ENCODE measurements at places on chromosomes 6 and 20.

- no peak for DNase-seq
Observed at GRCh38 chr6:150503586-150504339, 95.9 kb upstream of the PLEKHG1 start.

- no peak for DNase-seq
Observed at GRCh38 chr20:62472138-62472940, 3.5 kb downstream of the GATA5 start.

DNA sequence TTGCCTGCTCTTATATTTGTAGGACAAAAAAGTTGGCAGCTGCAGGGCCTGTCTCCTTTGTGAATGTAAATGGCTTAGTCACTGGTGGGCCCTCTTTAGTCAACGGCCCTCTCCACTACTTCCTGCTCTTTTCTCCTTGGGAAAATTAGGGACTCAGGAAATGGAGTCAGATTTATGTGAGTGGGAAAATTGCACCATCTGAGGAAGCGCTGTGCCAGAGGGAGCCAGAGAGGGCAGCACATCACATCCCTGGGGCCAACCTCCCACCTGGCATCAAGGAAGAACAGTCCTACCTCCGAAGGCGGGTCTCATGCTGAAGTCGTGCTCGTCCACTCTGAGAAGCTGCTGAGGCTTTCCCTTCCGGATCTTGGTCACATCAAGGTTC lies 15.6 kb downstream of the GABRR2 start:
- DNase-seq: peak; percentile 52

GRCh38 chr6:37988127-37988526 lies 168.6 kb downstream of the ZFAND3 start:
- no peak for DNase-seq

DNA sequence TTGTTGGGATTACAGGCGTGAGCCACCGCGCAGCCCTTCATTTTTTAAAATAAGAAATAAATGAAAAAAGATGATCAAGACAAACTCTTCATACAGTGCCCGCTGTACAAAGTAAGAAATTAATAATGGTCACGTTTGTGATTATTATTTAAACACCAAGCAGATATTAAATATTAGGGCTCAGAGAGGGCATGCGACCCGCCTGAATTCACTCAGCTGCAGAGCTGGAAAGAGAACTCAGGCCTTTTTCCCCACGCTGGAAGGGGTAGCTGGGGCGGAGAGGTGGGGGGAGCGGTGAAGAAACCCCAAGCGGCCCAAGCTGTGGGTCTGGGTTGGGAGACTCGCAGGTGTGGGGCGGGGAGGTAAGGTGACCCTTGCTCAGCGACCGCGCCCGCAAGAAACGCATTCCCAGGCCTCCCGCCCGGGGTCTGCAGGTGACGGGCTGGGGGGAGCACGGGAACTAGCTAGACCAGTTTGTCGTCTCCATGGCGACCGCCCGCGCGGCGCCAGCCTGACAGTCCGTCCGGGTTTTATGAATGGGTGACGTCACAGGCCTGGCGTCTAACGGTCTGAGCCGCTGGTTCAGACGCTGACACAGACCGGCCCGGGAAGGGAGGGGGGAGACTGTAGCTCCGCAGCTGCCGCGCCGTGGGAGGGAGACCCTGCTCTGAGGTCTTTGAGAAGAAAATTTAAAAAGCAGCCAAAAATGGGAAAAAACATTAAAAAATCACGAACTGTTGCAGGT lies 1.1 kb upstream of the ID1 start:
- DNase-seq: peak; percentile 100

DNA sequence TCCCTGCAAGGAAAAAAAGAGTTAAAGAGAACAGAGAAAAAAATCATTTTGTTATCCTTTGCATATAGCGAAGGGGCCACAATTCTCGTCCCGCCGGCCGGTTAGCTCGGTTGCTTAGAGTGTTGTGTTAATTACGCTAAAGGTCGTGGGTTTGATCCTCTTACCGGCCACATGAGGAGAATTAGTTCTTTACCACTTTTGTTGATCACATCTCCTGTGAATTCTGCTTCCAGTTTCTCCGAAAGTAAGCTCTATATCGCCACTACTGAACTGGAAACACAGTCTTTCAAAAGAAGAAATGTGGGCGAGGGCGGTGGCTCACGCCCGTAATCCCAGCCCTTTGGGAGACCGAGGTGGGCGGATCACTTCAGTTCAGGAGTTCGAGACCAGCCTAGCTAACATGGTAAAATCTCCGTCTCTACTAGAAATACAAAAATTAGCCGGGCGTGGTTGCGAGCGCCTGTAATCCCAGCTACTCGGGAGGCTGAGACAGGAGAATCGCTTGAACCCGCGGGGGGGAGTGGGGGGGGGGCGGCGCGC lies 13.4 kb downstream of the PRSS16 start:
- no peak for DNase-seq

- no peak for DNase-seq
Observed at GRCh38 chr6:155528335-155528734, 72.7 kb upstream of the NOX3 start.

- no peak for DNase-seq
Observed at GRCh38 chr6:7252390-7252789, 60.6 kb downstream of the SSR1 start.

GRCh38 chr6:12260458-12261093 lies 29.6 kb upstream of the EDN1 start:
- no peak for DNase-seq

- no peak for DNase-seq
Observed at GRCh38 chr6:154653853-154654252, 79.4 kb upstream of the SCAF8 start.

DNA sequence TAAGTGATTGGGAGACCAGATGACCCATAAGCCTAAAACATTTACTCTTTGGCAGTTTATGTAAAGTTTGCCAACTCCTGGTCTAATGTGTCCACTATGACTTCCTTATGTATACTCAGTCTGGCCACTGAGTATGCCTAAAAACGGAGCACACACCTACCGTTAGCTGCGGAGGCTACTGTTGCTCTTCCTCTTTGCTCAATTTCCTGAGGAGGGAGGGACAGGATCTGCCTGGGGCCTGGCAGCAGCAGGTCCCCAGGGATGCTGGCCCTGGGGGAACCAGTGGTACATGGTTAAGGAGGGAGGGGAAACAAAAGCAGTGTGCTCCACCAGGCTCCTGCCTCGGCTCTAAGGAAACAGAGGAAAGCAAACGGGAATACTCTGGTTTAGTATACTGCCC lies 113.5 kb downstream of the CDYL start:
- DNase-seq: no peak

DNA sequence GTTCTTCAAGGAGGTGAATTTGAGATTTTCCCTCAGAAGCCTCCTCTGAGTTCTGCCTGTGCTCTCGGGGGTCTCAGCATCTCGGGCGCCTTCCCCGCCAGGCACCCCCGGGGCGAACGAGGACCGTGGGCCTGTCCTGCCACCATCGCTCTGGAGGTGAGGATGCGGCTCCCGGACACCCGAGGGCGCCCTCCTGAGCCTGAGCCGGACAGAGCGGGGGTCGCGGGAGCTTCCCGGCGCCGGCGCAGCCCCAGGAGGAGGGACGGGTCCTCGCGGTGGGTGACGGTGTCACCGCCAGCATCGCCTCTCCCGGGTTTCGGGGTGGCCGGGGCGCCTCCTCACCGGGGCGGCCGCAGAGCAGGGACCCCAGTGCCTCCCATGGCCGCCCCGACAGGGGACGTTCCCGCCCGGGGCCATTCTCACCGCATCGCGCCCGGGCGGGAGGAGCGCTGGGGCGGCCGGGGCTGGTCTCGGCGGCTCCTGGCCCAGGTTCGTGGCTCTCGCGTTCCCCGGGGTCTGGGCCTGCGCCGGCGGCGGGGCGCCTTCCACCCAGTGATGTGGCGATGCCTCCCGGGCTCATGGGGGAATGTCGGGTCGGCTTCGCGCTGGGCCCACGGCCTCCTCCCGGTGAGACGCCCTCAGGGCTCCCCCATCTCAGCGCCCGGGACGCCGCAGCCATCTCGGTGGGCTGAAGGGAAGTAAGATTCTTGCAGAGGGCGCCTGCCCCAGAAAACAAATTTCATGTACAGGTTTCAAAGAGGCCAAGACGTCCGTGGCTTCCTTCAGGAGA lies 210.5 kb downstream of the ERMARD start:
- DNase-seq: peak; percentile 75

GRCh38 chr6:82204020-82204419 lies 43.5 kb downstream of the IBTK start:
- no peak for DNase-seq

- peak; percentile 82 for DNase-seq
Observed at GRCh38 chr20:53621482-53622246, 28.0 kb upstream of the ZNF217 start.

DNA sequence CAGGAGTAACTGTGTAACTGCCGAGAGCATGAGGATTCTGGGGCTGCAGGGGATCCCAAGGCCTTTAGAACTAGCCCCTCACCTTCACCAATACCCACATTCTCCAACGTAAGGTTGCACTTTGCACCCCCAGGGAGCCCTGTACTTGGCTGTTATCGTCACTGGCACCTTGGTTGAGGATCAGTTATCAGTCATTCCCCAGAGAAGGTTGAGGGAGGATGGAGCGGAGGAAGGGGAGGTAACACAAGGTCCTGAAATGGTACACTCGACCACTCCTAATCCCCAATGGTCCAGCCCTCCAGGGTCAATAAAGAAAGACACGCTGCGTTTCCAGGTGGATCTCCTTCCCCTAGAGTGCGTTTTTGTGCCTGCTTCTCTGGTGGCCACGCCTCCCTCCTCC lies 1.1 kb upstream of the SPDEF start:
- no peak for DNase-seq

DNA sequence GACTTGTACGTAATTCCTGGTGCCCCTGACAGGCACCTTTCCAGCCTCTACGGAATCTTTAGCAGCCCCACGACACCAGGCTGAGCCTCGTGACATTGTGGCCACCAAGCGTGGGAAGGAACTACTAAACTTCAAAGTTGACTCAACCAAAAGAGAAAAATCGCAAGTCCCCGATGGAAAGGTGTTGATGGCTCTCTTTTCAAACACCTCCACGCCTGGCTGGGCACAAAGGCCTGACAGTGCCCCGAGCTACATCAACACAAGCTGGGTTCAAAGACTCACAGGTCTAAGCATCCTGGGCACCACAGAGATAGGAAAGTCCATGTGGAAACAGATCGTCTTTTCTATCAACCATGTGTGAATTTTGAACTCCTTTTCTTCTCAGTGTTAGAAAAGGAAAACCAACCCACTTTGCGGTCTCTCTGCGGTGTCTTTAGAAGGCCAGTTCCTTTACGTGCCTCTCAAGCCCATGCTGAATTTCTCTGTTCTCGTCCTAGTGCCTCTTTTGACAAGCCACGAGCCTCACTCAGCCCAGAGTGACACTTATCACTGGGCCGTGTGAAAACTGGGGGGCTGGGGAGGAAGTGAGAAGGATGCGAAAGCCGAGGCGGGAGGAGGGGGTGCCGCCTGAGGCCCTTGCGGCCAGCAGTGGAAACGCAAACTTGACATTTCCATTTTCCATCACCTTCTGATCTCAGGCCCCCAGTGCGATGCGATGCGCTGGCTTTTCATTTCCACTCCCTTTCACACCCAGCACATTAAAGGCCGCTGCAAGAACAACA lies 59.4 kb downstream of the GFOD1 start:
- no peak for DNase-seq

DNA sequence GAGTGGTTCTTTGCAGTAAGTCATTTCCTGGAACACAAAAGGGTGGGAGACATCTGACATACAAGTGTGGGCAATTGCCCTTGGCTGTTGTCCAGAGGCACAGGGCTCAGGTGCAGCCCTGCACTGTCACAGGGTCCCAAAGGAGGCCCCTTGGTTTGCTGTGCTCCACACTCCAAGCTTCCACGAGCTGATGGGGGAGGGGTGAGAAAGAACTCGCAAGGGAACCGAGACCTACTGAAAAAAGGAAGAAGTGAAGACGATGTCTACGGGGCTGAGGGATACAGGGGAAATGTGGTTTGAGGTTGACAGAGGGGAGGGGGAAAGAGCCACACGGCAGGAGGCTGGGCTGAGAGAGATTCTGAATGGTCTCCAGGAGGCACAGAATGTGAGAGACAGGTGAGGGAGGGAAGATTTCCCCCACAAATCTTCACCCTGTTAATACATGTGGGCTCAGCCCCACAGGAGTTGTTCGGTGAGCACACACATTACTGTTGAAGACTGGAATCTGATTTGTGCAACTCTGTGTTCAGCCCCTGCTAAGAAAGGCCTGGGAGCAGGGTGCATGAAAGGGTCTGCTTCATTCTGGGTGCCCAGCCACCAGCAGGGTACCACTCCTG lies 123.4 kb downstream of the LY86 start:
- DNase-seq: no peak

GRCh38 chr6:31336896-31337496 lies 20.0 kb downstream of the HLA-B start:
- peak; percentile 45 for DNase-seq

GRCh38 chr6:140486450-140487361 lies 1112.3 kb upstream of the CITED2 start:
- DNase-seq: no peak

DNA sequence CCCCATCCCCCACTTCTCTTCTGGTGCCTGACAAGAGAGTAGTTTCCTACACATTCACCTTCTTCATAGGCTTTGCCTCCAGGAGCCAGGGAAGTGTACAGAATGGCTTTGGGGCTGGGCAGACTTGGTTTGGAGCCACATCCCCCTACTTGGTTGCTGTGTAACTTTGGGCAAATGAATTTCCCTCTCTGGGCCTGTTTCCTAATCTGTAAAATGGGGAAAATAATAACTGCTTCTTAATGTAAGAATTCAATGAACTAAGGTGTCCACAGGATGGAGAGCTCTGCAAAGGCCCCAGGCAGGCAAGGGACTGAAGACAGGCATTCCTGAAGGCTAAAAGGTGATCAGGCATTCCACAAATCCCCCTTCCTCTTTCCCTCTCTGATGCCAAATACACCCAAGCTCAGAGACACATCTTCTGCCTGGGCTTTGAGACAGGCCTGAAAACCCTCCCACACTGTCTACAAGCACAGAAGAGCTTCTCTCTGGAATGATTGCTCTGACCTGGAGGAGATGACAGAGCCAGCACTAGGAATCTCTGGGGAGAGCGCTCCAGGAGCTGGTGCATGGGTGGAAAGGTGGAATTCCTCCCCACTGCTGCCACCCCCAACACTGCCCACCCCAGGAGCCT lies 6.9 kb upstream of the C20orf203 start:
- peak; percentile 76 for DNase-seq

DNA sequence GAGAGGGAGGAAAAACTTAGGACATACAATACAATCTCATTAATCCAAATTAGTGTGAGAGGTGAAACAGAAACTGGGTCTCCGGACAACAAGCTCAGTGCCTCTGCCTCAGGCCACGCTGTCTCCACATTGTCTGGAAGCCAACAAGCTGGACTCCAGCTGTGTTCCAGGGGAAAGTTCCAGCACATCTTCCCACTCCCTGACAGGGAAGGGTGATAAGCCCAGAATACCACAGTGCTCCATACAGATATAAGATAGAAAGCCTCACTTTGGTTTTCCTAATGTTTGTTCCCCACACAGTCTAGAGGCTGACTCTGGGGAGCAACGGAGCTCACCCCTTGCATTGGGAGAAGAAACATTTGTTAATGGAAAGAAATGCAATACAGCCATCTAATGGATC lies 117.1 kb upstream of the SPTLC3 start:
- no peak for DNase-seq

- no peak for DNase-seq
Observed at GRCh38 chr6:8005136-8005535, 59.1 kb downstream of the BLOC1S5 start.

Measured in islet precursor cell (in vitro differentiated cells).